ENCODE measurements at places on chromosomes 5 and 9.

- DNase-seq, result no peak
These were observed 10.3 kb downstream of the GBGT1 start for GRCh38 chr9:133153227-133154096.

DNA sequence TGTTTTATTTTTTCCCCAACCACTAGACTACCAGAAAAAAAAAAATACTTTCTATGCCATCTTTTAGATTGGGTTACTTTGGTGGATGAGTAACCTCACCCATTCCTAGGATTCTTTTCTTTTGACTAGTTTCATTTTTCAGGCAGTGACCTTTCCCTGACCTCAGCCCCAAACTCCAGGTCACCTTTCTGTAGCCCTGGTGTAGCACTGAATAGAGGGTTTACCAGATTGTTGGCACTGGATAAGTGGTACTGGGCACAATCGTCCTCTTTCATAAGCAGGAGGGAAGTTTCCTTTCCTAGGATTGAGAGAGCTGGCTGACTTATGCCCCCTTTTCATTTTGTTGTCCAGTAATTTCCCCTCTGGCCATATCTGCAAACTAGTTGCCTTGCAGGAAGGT lies 169.4 kb upstream of the TMEM161B start:
- DNase-seq, result no peak

- DNase-seq, result no peak
These were observed 25.9 kb downstream of the UGCG start for GRCh38 chr9:111922324-111923013.

DNA sequence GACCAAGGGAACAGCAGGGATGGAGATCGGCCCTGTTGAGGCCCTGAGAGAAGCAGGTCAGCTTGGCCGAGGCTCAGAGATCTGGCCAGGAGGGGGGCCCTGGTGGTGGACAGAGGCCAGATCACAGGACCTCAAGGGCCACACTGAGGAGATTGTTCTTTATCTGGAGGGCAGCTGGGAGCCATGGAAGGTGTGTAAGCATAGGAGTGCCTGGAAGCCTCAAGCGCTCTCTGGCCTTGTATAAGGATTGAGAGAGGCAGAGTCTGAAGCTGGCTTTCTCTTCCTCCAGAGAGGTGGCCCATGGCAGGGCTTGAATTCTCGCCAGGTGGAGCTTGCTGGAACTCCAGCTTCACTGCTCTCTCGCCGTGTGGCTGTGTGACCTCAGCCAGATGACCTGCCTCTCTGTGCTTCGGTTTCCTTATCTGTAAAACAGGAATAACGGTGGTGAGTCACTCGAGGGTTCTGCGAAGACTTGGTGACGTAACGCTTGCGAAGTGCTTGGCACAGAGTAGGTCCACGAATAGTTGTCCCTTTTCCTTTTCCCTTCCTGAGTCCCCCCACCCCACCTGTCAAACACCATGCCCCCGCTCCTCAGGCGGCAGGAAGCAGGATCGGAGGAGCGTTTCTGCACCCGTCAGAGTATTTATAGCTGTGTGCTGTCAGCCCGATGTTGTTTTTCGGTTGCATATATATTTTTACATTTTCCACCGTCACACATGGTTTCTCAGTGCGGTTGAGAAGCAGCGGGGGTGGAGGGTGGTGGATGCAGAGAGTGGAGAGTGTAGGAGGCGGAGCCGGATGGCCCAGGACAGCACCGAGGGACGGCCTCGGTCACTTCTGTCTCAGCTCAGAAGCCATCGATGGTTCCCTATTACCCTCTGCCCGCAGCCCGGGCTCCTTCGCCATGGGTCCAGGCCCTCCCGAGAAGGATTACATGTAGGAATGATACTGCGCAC lies 17.0 kb upstream of the CRB2 start:
- no peak for DNase-seq

- DNase-seq, result no peak
These were observed 116.9 kb downstream of the ARRDC3 start for GRCh38 chr5:91266184-91266705.

DNA sequence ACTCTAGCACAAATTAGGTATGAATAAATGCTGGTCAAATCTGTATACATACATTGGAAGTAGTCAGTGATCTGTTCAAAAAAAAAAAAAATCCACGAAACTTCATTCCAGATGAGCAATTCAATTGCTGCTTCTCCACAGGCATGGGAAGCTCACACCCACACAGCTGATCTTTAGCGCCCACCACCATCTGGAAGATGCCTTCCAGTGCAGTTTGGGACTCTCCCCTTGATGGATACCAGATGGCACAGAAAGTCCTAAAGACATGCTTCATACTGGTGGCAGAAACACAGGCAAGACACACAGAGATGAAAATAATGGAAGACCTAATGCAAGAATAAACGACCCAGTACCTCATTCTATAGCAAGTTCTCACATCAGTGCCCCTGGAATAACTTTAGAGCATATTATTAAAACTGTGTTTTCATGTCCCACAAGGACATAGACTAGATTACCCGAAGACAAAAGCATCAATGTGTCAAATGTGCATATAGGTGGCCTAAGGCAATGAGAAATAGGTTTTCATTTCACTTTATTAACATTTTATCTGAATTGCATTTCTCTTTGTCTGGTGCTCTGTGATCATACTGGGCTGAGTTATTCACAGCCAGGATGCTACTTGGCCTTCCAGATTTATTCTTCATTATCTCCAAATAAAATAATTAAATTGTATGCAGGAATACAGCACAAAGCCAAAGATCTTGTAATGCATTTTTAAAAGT lies 135.4 kb upstream of the TAS2R1 start:
- no peak for DNase-seq

DNA sequence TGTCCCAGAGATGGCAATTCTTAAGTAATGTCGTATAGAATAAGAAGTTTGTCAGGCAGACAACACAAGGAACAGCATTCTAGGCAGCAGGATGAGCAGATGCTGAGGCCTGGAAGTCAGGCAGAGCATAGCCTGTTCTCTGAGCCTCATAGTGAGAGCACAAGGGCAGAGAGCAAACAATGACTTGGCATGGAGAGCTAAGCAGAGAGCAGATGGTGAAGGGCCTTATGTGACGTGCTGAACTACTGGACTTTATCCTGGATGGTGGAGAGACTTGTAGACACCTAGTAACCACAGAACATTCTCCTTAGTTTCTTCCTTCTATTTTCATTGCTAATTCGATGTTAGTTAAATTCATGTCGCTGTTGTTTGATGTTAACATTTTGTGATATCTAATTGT lies 60.1 kb downstream of the KCTD16 start:
- DNase-seq, result no peak

GRCh38 chr5:1228120-1228519 lies 2.9 kb downstream of the SLC6A18 start:
- no peak for DNase-seq

All from nephron progenitor cell (in vitro differentiated cells).